ENCODE measurements at places on chromosomes 3 and 15.

DNA sequence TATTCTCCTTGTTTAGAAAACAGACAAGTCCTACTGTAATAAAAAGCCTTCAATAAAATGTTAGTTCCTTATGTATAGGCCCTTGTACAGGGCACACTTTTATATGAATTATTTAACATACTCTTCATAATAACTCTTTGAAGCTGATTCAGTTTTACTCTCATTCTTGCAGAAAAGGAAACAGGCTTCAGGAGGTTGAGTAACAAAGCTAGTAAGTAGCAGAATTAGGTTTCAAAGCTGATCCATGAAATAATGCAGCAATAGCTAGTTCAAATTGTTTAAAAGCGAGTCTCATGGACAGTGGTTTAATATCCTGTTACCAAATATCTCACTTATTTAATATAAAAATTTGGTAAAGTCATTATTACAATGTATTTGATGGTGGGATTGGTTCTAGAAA, 25.0 kb downstream of the TCF12 start:
- no peak for DNase-seq

DNA sequence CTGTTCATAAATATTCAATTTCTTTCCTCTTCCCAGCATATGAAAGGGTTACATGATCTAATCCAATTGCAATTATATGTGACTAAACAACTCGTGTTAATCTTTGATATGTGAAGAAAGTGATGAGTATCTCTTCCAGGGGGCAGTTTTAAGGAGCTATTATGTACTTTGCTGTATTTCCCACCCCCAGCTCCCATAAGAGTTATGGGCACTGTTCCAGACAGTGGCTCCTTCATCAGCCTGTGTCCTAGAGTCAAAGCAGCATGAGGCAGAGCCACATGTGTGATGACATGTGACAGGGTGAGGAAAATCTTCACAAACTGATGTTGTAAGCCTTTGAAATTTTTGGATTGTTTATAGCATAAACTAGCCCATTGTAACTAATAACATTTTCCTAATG, 315.4 kb downstream of the DIPK2A start:
- no peak for DNase-seq

DNA sequence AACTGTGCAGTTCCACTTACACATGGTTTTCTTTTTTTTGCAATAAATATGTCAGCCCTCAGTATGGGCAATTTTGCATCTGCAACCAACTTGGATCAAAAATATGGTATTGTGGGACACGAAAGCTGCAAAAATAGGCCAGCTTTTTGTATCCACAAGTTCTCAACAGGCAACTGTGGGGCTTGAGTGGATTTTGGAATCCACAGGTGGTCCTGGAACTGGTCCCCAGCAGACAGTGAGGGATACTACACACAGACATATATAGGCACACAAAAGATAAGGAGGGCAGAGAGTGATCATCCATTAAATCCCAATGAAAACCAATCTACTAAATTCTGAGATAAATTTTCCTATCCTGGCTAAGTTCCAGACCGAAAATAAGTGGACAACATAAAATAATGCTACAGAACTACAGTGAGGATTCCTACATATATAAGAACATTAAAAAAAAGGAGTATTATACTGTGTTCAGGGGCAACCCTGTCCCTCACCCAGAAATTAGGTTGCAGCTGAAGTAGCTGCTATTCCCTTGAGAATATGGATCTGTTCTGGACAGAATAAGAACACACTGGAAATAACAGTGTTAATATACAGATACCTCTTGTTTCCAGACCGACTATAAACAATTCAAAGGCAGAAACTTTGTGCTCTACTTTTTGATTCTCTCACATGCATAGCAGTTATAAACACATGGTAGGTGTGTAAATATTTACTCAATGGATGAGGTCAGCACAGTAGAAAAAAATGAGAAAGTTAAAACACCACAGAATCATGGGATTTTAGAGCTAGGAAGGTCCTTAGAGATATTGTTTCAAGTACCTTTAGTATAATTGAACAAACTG, 25.4 kb downstream of the DENND4A start:
- DNase-seq: no peak

GRCh38 chr15:98604983-98605382, 43.4 kb upstream of the IGF1R start:
- no peak for DNase-seq

DNA sequence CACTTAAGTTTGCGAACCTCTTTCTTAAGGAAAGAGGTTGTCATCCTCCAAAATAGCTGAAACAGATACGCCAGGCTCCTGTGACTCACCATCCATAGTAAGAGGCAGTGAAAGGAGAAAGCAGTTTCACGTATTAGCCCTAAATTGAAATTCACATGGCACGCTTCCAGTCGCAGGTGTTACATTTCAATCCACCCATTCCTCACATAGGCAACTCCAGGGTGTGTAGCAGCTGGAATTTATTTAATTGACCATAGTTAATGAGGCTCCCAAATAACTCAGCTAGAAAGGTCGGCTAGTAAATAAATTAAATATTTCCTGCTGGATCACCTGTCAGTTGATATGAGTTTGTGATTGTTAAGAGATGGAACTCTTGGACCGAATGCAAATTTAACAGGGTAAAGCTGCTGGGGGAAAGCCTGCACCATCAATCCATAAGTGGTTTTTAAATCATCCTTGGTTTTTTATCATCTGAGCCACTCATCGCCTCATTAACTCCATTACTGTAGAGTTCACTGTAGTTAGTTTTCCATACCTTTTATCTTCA, 19.6 kb downstream of the NSUN3 start:
- no peak for DNase-seq

DNA sequence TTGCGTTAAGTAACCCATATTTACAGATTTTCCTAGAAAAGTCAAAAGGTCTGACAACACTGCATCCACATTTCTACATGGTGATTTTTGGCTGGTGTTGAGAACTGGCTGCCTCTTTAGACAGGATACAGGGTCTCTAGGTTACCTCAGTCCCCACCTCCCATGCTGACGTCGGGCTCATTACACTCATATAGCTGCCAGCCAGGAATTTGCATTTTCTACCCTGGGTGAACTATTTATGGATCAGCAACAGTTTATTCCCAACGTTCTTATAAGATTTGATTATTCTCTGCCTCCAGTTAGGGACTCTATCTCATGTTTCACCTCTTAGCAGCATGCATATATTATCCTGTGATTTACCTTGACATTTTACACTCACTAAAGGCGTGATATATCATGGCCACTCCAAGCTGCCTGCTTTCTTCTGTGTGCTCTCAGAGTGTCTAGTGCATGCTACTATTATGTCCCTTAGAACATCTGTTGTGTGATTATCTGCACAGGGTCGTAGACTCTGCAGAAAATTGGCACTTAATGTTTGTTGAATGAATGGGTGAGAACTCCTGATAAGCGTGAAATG, 49.0 kb downstream of the CLDN11 start:
- DNase-seq: no peak
